ENCODE measurements at places on chromosomes 5 and 9.

DNA sequence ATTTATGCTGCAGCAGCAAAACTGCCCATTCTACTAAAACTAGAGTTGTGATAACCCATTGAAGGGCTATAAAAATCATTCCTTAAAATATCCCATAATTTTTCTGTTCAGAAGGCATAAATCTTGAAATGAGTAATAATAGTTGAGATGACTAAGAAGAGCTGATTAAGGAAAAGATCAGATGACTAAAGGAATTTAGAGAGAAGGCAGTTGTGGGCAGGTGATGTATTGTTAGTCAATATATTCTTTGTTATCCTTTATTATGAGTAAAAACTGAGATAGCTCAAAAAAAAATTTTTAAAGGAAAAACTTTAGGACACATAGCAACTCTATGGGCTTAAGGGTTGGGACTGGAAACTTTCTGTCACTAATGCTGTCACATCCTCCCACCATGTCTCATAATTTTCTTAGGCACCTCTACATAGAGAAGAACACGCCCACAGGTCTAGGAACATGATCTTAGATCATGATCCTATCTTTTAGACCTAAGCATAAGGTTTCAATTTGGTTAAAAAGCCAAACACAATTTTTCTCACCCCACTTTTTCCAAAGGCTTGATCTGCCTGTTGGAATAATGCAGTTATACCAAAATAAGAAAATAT, 597.5 kb upstream of the MEF2C start:
- DNase-seq: no peak

- no peak for DNase-seq
Measured at GRCh38 chr9:3980212-3980611, 319.7 kb downstream of the GLIS3 start.

DNA sequence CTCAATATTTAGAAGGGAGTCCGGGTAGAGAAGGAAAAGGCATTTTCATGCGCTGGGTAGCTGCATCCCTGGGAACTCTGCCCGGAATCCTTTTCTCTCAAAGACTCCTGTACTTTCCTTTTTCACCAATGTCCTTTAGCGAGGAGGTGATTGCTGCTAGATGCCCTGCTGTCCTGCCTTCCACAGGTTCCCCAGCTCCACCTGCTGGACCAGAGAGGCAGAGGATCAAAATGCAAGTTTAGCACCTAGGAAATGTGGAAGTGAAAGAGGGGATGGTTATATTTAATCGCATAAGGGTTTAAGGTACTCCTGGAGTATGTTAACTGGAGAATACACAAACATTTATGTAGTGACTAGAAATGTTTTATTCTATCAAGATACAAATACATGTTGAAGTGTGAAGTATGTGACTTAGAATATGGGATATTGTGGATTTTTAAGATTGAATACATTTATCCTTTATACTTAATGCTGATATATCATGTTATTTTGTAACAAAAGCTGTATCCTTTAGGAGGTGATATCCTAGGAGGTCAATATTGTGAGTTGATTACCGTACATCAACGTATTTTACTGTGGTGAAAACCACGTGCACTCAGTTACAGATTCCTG, 145.7 kb downstream of the ARHGAP26 start:
- no peak for DNase-seq

GRCh38 chr5:141878186-141878710, at the start of gene PCDH1:
Gene PCDH1 (minus strand): TSS chr5:141878410. CDS start chr5:141878262, 148 bp downstream.
- DNase-seq: no peak

GRCh38 chr5:43514025-43514424, 923 bp downstream of the C5orf34 start:
- no peak for DNase-seq

- no peak for DNase-seq
Measured at GRCh38 chr5:146767534-146767933, 111.0 kb downstream of the PPP2R2B start.

DNA sequence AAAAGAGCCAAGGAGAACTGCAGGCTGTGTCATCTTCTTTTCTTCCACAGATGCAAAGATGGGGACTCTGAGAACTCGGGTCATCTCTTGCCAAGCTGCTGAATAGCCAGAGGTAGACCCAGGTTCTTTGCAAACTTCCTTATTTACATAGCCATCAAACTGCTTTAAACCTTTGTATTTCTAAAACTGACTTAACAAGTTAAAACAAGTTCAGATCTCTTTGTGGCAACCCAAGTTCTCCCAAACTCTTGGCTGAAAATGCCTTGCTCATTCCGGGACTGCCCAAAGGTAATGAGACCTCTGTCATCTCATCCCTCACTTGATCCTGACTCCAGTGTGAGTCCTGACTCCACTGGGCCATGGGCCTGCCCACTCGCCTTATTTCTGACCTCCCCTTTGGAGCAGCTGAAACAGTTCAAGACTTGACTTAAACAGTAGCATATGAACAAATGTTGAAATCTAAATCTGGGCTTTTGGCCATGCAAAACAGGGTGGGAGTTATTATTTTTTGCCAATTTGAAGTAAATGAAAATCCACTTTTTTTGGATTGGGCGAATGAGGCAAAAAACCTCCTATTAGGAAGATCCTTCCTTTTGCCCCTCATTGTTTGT, 50.6 kb downstream of the FBXL7 start:
- DNase-seq: no peak

DNA sequence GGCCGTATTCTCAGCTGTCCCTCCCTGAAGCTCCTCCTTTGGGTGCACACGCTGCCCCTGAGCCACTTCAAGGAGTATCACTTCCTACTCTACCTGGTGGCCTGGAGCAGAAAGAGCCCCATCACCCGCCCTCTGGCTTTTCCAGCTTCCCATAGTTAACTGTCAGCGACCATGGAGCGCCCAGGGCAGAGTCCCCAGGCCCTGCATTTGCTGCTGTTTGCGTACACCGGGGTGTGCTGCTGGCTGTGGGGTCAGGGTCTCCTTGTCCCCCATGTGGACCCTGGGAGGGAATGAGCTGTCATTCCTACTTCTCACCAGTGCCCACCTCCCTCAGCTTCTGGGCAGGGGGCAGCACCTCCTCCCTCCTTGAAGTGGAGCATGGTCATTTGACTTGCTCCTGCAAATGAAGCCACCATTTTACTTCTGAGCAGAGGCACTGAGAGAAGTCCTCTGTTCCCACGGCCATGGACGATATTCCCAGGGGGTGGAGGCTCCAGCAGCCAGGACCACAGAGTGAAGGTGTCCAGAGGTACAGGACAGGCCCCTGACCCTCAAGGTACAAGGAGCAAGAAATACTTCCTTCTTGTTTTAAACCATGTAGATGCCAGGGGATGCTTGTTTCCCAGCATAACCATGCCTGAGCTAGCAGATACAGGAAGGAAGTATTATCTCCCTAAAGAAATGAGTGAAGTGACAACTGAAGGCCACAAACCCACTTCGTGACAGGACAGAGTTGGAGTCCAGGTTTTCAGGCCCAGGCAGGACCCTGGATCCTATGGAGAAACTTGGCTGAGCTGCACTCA, 40.6 kb upstream of the COL5A1 start:
- no peak for DNase-seq

DNA sequence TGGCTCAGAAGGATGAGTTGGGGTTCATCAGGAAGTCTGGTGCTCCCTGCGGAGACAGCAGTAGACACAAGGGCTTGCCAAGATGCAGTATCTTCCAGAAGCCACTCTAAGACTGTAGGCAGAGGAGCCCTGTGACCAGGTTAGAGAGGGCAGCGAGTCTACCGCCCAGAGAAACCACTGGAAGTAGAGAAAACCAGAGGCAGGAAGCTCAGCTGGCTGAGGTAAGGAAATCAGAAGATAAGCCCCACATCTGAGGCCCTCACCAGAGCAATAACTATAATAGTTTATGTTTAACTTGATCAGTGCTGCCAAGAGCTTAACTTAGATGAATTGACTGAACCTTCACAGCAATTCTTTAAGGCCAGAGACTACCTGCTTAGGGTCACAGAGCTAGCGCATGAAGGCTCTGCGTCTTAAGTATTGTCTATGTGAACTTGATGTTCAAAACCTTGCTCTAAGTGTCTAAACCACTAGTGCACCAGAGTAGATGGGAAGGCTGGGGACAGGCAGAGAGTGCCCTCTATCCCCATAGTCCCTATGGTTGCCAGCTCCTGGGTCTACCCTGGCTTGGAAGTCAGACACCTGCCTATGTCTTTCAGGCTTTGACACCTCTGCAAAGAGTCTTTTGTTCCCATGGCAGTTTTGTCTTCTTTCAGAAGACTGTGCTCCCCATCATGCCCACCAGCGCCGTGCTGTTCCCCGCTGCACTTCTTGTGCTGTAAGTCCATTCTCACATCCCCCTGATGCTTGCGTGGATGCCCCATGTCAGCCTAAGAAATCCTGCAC, 228.2 kb upstream of the KLF4 start:
- no peak for DNase-seq

- DNase-seq: no peak
Measured at GRCh38 chr9:121344184-121344583, 25.9 kb downstream of the STOM start.

- no peak for DNase-seq
Measured at GRCh38 chr5:129973716-129974426, 69.6 kb downstream of the CHSY3 start.

DNA sequence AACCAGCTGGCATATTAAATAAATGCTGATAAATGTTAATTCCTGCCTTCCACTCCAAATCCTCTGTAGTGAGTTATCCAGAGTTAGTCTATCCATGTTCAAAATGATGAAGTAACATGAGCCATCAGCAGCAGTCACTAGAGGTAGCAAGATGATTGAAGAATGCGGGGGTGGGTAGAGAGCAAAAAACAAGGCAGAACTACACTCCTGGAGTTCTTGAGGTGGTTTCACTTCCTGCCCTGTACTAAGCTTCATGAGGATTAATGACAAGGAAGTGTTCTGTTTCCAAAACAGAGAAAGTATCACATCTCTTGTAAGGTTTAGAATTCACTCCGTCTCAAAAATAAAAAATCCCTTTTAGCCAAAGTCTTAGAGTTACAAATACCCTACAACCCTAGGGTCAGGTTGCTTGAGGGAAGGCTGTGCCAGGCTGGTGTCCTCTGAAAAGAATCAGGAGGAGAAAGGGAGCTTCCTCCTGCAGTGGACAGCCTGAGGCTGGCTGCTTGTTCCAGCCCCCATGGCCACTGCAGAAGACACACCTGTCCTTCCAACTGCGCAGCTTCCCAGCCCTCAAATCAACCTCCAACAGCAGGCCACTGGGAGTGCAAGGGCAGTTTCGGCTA, 180.2 kb downstream of the DENND1A start:
- no peak for DNase-seq
